ENCODE measurements at places on chromosomes 1 and 21.

GRCh38 chr1:152251391-152251790 is 27.4 kb upstream of the HRNR start:
- no peak for DNase-seq

GRCh38 chr1:221816899-221817298 is 75.0 kb upstream of the DUSP10 start:
- peak; percentile 83 for DNase-seq

- no peak for DNase-seq
Observed at GRCh38 chr21:34824314-34824713, 155.5 kb downstream of the CLIC6 start.

DNA sequence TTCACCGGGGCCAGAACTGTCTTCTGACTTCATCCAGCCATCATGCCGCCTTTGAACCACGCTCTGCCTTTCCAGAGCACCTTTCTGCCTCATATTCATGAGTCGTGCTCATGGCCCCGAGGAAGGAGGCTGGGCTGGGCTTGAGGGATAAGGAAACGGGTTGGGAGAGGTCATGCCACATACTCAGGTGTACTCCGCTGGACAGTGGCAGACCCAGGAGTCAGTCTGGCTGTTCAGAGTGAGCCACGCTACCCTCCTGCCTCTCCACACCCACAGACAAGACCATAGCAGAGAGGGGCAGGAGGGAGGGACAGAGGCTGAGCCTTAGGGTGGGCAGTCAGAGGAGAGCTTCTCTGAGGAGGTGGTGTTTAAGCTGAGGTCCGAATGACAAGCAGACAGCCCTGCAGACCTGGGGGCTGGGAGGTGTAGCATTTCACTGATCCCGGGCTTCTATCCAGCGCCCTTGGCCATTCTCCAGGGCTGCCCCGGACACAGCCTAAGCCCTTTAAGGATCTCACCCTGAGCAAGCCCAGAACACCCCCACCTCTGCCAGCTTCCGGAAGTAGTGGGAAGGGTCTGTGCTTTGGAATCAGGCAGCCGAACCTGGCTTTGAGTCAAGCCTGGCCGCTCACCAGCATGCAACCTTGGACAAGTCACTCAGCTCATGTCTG is 102.3 kb downstream of the LACTBL1 start:
- no peak for DNase-seq

DNA sequence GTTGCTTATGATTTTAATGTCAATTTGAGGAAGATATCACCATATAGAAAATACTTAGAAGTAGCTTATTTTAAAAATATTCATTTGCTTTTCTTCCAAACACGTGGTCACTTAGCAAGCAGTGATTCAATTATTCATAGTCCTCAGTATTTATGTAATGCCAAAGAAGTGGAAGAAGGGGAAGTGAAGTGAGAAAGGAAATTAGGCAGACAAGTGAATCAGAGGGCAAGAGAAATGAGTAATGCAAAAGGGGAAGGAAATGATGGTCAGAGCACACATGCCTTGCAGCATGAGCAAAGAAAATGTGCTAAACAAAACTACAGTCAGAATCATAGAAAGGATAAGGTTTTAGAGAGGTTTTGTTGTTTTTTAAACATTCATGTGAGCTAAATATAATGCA is 31.8 kb downstream of the SDCCAG8 start:
- peak; percentile 59 for DNase-seq
